HCT116 (cell line): ENCODE measurements at places on chromosomes 2 and 18.

- DNase-seq: no peak
Observed at GRCh38 chr2:34179511-34179910, 580.4 kb upstream of the FAM98A start.

DNA sequence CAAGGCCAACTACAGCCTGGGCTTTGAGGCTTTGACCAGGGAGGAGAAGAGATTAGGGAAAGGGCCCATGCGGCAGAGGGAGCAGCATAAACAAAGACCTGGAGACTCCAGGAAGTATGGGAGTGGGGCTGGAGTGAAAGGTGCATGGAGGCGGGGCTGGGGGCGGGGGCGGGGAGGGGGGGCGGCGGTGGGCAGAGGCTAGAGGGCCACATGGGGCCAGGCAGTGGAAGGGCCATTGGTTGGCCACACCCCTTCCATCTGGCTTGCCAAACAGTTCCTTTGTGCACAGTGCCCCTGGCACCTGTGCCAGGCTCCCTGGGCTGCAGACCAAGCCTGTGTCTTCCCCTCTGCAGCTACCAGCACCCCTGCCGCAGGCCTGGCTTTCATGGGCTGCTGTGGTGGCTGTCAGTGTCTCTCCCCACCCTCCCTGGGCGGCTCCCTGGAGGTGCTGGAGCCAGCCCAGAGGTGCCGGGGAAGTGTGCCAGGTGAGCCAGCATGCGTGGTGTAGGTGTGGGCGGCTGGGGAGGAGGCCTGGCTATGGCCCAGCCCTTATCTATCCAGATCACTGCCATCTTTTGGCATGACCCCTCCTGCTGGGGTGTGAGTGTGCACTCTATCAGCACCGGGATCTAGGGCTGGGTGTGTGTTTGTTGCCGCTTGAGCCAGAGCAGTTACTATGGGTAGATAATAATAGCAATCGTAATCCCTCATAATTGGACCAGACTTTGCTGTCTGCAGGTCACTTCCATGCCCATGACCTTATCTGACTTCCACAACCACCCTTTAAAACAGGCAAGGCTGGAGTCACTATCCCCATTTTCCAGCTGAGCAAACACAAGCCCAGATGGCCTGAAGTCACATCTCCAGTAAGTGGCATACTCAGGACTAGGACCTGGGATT is 30.5 kb downstream of the DNMT3A start:
- peak; percentile 19 for DNase-seq

DNA sequence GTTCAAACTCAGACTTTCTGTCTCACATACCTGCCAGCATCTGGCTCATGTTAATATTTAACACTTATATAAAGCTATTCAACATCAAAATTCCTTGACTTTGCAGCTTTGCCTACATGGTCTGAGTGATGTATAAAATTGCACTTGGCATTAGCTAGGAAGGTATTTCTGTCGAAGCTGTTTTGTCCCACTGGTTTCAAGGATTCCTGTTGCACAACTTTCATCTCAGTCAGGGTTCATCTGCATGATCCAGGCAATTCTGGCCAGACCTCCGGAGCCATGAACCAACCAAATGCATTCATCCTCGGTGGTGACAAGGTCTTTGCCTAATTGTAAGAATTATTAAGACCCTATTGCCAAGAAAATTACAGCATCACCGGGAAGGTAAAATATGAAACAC is 185.4 kb downstream of the ZEB2 start:
- no peak for DNase-seq

- DNase-seq: no peak
Observed at GRCh38 chr2:56014046-56014730, 90.6 kb upstream of the EFEMP1 start.

DNA sequence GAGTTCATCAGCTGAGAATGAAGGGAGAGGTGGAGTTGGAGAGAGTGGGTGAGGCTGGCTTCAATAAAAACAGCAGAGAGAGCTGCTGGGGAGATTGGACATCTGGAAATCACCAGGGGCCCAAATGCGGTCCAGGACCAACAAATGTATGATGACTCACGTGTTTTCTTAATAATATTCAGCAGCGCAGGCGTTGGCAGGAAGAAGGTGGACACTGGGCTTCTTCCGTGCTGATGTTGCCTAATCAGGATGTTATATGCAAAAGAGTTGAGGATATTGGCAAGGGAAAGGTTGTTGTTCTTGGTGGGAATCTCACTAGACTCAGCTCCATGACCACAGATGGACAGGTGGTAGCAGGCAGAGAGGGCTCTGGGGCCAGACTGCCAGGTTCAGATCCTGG is 12.8 kb upstream of the PLA2R1 start:
- DNase-seq: no peak

DNA sequence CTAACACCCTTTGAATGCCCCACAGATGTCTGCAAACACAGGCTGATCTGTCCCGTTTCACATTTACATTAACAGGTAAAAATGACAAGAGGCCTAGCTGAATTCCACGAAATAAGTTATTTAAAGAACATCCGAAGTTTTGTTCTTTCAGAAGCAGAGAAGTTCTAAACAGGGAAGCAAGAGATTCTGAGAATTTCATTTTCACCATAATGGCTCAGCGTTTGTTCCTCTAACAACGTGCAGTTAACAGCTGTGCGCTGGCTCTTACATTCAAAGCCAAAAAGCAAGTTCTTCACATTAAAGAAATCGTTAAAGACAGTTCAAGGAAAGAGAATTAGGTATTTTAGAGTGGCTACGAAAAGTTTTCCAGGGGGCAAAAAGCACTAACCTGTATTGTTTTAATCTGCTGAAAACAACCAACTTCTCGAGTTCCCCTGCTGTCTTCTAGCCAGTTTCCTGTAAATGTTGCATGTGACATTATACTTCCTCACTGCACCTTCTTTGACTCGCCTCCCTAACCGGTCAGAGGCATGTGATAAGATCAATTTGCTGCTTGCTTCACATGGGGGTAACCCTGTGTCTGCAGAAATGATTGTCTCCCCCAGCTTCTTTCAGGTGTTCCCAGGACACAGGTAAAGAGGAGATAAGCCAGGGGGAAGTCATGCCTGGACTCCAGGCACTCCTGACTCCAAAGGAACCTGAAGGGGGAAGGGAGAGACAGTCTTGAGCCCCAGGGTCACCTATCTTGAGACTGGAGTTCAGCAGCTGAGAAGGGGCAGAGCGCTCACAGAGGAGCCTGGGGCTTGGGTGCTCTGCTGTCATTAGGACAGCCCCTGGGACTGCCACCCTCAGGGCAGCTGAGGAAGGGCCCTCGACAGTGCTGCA is 36.8 kb upstream of the WIPF1 start:
- DNase-seq: no peak

DNA sequence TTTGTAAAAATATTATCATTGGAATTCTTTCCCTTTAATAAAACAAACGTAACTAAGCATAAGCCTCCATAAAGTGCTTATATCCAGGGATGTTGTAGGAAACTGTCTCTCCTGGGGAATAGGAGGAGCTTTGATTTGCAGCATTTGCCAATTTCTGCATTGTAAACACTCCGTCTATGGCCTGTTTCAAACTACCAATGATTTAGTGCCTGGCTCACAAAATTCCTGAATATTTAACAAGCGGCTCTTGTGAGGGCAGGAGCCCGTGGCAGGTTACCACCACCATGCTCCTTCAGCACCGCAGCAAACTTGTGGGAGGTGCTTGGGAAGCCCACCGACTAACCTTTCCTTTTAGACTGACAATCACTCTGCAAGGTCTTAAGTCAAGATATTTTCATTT is 520.3 kb downstream of the SOX11 start:
- DNase-seq: no peak

DNA sequence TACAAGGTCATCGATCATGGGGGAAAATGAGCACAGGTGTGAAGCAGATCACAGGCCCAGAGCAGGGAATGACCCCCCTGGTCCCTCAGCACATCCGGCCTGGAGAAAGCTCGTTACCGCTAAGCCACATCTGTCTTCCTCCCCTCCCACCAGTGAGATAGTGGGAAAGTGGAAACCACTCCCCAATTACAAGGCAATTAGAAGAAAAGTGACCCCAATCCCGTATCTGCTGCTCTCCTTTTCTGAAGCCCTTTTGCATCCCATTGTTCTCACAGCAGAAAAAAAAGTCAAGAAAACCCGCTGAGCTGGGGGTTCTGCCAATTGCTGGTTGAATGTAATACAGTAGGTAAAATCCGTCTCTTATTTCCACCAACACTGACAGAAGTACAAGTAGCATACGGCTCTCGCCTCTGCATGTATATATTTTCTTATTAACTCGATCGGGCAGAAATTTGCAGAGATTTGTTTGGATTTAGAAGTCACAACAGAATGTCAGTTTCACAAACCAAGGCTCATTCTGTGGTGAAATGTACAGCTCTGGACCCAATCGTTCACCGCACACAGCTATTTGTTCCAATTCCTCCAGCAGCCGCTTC is 287.0 kb downstream of the TCF4 start:
- no peak for DNase-seq

DNA sequence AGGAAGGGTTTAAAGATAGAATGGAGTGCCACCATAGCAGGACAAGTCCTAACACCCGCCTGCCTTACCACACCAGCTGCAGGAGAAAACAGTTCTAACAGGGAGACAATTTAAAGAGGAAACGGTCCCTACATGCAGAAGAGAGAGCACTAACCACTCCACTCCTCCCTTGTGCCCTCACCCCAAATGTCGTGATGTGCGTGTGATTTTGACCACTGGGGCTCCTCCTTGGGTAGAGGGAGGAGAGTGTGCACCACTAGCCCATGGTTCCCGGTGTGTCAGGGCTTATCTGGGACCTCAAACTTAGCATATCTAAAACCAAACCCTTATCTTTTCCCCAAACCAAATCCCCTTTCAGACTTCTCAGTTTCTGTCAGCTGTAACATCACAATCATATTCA is 105.5 kb upstream of the CCDC68 start:
- no peak for DNase-seq

DNA sequence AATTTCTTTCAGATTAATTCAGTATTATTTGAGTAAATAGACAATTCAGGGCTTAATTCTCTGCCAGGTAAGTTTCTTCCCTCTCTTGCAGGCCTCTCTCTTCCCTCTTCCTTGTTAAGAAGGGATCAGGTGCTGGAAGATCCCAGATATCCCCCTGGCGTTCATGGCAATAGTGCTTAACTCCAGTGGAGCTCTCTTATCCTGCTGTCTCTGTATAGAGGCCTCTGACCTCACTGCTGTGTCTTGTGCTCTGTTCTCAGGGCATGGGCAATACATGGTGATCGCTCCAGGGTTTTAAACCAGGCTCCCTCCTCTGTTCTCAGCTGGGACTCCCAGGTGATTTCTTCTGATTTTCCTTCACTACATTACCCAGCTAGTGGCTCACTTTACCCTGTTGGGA is 226.8 kb downstream of the MC4R start:
- DNase-seq: no peak

GRCh38 chr2:231497651-231498050 is 32.6 kb downstream of the NMUR1 start:
- no peak for DNase-seq

DNA sequence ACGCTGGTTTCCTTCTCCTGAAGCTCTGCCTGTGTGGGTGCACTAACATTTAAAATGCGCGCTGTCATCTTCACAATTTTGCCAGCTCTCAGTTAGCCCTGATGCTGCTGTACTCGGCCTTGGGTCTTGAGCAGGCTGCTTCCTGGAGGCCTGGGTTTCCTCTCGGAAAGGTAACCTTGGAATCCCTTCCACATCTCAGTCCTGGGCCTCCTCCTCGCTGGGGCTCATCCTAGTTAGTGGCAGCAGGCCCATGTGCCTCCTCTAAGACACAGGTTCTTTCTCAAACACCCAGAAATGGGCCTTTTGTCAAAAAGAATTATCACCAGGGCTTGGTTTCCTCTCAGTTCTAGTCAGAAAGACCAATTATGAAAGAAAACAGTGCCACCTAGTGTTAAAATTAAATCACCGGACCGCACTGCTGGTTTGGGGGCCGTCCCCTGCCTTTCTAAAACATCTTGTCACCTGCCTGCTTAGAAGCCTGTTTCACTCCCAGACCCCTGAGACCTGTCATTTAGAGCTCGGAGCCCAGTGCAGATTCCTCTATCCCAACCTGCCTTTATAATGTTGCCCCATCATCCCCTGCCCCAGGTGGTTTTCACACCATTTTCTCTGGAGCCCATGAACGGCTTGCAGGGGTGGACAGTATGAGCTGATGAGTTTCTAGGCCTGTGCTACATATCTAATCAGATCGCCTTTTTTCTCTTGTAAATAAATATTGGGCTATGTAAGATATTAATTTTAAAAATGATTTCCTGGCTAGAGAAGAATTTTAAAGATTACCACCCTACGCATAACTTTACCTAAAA is 42.4 kb downstream of the HK2 start:
- no peak for DNase-seq

- DNase-seq: no peak
Observed at GRCh38 chr18:11308499-11308898, 159.1 kb upstream of the PIEZO2 start.

DNA sequence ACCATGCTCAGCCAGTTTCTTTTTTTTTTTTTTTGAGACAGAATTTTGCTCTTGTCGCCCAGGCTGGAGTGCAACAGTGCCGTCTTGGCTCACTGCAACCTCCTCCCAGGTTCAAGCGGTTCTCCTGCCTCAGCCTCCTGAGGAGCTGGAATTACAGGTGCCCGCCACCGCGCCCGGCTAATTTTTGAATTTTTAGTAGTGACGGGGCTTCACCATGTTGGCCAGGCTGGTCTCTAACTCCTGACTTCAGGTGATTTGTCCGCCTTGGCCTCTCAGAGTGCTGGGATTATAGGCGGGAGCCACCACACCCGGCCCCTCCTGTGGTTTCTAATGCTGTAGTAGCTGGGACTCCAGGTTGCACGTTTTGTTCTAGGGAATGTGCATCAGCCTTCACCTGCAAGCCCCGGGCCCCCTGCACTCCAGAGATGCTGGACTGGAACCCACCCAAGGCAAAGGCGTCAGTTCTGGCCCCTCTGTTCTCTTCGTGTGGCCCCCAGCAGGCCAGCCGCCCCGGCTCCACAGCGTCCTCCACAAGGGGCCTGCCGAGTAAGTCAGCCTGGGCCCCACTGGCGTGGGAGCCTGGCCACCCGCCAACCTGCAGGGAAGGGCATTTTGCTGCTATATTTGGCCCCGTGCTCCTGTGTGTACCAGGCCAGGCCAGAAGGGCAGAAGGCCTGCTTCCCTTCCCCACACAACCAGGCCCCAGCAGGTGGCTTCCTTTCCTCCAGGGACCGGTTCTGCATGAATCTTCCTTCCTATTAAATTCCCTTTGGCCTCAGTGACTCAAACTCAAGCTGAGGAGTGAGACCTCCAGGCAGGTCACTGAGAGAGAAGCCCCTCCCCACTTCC is 25.7 kb upstream of the B3GNT7 start:
- DNase-seq: no peak
